ENCODE measurements at places on chromosomes 1 and 21.

- no peak for DNase-seq
Measured at GRCh38 chr1:173017792-173018191, 32.9 kb downstream of the TNFSF18 start.

GRCh38 chr1:51953079-51953478, 37.4 kb downstream of the RAB3B start:
- DNase-seq, result no peak

DNA sequence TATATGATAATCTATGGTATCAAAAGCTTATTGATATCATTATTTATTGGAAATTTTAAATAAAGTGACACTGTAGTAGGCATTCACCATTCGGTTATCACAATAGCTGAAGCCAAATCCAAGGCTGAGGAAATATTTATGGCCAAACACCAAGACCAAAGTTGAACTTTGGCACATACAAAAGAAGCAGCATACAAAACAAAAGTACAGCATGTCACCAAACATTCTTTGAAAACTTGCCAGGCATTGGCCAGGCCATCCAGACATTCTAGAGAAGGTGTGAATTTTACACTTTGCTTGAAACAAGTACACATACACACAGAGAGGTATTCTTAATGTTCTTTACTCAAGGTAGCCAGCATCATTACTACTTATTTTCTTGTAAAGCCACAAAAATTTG, 544.4 kb upstream of the CXADR start:
- DNase-seq, result no peak

DNA sequence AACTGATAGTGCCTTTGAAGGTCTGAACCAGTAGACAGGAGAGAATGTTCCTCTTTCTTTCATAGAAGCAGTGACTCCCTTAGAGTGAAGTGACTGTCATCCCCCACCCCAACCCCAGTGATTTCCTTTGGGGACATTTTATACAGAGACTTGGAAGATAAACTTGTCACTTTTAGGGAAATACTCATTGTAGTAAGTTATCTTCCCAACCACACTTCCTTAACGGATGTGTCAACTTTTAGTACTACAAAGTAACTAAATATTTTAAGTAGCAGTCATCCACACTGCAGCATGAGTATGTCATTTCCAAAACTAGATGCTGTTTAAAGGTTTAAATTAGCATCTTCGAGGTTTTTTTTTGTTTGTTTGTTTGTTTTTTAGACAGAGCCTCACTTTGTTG, 13.7 kb downstream of the LRRC8B start:
- DNase-seq, result no peak

- DNase-seq, result no peak
Measured at GRCh38 chr1:24141311-24141997, 1.5 kb downstream of the IL22RA1 start.

- no peak for DNase-seq
Measured at GRCh38 chr1:168976267-168976666, 130.2 kb upstream of the ATP1B1 start.

- no peak for DNase-seq
Measured at GRCh38 chr1:82465024-82465423, 664.3 kb downstream of the ADGRL2 start.

DNA sequence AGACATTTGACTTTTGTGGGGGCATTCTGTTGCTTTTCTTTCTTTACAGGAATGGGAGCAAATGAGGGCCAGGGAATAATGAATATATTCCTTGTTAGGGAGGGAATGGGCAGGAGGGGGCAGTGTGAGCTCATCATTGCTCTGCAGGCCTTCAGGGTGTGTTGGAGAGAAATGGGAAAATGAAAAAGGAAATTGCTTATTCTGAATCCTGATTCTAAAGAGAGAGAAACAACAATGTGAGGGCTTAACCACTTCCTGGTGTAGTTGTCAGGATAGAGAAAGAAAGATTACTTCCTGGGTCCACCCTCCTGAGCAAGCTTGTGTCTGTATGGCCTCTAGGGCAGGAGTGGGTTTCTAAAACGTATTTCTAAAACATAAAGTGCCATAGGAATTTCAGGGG, 28.3 kb downstream of the VANGL2 start:
- DNase-seq, result no peak

DNA sequence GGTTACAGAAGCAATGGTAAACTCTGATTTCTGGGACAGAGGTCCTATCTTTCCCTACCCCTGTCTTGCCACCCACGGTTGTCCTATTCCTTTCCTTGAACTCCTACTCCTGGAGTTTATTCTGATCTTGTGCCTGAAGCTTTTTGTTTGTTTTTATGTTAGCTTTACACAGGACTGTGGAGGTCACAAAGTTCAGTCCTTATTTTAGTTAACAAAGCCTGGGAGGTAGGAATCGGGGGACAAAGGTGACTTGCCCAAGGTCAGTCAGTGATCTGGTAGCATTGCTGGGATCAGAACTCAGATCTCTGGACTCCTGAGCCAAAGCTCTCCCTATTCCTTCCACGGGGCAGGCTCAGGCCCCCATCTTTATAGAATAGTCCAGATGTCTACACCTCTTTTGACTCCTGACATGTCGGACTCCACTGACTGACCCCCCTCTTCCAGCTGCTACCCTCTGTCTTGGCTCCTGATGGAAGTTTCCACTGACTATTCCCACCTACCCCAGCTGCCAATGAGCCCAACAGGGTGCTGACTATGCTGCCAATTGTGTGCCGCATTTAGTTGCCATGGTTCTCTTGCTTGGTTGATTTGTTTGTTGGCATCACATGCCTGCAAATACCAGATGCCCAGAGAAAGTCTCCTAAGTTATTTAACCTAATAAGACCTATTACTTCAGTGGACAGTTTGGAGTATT, 9.9 kb downstream of the F5 start:
- DNase-seq, result no peak

DNA sequence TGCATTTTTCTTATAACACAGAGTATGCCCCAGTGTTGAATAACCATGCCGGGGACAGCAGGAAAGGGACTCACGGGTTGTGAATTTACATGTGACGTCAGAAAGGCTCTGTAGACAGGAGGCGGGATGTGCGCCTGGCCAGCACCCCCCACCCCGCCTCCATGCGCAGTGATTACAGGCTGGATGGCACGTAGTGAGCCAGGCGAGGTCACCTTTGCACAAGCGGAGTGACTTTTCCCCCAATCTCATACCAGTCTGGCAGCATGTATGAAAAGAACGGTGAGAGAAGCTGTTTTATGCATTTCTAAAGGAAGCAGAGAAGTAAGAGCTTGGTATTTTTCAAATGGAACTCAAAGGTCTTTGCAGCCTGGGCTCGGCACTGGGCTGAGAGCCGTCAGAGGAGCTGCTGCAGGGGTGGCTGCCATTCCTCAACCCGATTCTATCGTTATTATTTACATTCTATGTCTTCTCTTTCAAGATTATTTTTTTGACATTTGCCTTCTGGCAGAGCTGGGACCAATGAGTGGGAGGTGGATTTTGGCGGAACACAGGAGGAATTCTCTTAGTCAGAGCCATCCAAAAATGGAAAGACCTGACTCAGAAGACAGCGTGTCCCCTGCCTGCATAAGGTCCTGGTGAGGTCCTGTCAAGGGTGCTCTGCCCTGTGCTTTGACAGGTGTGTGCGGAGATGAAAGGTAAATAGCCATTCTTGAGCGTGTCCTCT, 115.6 kb upstream of the SLC45A1 start:
- DNase-seq, result peak; percentile 78

GRCh38 chr1:242470774-242471173, 53.7 kb downstream of the PLD5 start:
- no peak for DNase-seq

DNA sequence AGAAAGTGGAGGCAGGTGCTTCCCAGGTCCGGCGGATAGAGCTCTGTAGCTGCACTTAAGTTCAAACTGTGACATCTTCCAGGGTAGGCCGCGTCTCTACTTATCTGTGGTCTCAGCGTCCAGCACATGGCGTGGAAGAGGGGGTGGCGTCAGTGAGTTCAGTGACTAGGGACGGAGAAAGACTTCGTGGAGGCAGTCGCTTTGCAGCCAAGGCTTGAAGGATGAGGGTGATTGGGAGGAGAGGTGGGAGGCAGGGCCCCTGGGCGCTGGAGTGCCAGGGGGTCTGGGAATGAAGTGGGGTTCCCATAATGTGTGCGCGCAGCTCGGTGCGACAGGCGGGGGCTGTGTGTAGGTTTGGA, 444 bp upstream of the AGO1 start:
- DNase-seq, result no peak

DNA sequence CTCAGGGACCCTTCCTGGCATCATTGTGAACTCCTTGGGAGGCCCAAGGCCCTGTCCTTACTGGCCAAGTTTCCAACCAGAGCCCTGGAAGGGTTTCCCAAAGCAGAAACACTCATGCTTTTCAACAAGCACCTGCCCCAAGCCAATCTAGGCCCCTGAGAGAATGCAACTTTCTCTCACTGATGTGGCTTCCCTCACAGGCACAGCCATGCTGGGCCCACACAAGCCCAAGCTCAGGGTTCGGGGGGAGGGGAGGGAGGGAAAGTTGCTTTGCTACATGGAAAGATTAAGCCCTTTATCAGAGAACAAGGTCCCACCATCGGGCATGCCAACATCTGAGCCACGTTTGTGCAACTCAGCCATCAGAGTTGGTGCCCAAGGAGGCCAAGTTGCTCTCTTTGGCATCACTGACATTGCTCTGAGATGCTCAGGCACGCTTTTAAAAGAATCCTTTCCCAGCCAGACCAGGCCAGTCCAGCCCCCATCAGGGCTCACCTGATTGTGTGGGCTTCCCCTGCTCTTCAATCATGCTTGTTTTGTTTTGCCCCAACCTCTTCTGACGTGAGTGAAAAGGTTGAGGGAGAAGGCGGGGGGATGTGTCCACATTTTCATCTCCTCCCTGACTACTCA, 43.5 kb downstream of the RIMS3 start:
- DNase-seq, result no peak

GRCh38 chr21:42149656-42150473, 69.1 kb upstream of the ABCG1 start:
- DNase-seq, result no peak

GRCh38 chr1:220318673-220319072, 46.4 kb upstream of the RAB3GAP2 start:
- DNase-seq, result no peak

DNA sequence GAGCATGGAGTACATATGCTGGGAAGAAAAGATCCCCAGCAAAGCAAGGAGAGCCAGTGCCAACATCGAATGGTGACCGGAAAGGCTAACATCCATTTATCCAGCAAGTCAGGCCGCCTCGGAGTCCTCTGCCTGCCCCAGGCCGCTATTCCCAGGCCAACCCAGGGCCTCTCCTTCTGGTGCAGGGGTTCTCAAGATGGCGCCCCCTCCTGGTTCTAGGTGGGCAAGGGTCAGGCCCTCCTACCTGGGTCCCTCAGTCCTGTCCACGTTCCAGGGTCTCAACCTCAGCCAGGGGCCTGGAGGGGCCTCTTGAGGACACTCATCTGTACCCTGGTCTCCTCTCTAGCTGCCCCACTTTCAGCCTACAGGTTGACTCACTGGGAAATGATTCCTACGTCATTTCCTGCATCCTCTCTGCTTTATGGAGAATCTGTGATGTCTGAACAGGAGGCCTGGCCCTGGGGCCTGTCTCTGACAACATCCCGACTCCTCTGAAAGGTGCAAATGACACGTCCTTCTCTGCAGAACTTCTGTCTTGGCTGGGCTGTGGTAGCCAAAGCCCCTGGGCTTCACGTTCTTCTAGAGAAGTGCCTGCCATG, 145.3 kb downstream of the PSMG1 start:
- no peak for DNase-seq

GRCh38 chr1:94068999-94069918, 51.7 kb downstream of the ABCA4 start:
- DNase-seq, result no peak

DNA sequence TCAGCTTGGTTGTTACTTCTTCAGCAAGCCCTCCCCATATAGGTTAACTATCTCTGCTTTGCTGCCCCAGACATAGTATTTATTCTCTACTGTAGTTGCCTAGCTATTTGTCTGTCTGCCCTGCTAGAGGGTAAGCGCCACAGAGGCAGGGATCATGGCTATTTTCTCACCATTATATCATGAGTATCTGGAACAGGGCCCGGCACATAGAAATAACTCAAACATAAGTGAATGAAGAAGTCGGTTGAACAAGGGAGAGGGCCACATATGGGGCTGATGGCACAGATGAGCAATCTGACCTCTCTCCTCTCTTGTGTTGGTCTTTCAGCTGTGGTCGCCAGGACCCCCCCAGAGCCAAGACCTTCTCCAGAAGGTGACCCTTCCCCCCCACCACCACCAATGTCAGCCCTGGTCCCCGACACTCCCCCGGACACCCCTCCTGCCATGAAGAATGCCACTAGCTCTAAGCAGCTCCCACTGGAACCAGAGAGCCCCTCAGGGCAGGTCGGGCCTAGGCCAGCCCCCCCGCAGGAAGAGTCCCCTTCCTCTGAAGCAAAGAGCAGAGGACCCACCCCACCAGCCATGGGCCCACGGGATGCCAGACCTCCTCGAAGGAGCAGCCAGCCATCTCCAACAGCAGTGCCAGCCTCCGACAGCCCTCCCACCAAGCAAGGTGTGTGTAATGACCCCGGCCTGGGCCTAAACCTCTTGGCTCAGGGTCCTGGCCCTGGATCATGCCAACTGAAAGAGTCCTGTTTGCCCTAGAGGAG, 14.9 kb downstream of the MAP7D1 start:
- no peak for DNase-seq

- no peak for DNase-seq
Measured at GRCh38 chr1:33712186-33712585, 151.7 kb upstream of the HMGB4 start.

DNA sequence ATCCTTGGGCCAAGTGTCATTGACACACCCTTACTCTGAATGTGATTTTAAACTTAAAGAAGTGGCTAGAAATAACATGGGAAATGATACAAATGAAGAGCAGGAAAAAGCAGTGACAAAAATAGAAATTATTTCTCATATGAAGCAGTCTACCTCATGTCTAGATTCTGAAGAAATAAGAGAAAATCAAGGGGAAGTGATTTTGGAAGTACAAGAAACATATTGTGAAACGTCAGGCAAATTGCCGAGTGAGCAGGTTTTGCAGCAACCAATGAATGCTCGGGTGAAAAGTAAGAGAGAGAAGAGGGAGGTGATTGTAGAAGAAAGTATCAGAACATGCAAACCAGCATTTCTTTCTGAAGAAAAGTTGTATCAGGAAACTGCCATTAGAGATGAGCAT, 130.7 kb downstream of the MACF1 start:
- DNase-seq, result no peak

DNA sequence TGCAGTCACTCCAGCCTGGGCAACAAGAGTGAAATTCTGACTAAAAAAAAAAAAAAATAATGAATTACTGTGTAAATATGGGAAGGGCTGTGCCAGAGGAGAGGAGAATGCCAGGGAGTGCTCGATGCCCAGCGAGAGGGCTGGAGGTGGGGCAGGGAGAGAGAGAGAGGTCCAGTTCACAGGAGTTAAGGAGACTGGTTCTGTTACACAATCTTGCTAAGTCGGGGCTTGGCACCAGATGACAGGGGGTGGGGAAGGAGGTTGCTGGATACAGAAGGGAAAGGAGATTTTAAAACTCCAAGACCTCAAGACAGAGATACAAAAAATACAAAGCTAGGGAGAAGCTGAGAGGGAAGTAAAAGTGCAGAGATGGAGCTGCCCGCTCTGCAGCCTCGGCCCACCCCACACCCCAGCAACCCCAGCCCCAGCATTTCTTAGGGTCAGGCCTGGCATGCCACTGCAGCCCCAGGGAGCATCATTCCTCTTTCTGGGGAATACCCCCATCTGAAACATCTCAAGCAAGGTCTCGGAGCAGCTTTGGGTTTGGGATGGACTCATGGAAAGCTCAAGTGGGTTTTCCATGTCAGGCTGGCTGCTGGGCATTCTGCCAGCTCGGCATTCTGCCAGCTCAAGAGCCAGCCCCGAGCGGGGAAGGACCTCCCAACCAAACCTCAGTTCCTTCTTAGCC, 991 bp downstream of the SELENBP1 start:
- no peak for DNase-seq

Measured in AG04449 (cell line).